ENCODE measurements at places on chromosomes 11 and 22.

DNA sequence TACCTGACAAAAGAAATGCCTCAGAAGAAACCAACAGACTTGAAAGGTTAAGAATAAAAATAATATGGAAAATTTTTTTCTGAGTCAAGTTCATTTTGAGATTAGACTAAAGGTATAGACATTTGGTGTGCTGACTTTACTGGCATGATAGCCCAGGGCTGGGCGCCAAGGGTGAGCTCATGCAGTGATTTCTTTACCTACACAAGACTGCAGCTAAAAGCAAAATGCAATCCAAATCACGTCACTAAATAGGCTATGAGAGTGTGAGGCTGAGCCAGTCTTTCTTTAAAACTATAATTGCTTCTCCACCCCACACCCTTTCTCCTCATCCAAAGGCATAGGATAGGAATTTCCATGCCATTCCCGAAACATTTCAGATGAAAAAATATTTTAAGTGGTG is 196.5 kb downstream of the FAM76B start:
- no peak for DNase-seq

DNA sequence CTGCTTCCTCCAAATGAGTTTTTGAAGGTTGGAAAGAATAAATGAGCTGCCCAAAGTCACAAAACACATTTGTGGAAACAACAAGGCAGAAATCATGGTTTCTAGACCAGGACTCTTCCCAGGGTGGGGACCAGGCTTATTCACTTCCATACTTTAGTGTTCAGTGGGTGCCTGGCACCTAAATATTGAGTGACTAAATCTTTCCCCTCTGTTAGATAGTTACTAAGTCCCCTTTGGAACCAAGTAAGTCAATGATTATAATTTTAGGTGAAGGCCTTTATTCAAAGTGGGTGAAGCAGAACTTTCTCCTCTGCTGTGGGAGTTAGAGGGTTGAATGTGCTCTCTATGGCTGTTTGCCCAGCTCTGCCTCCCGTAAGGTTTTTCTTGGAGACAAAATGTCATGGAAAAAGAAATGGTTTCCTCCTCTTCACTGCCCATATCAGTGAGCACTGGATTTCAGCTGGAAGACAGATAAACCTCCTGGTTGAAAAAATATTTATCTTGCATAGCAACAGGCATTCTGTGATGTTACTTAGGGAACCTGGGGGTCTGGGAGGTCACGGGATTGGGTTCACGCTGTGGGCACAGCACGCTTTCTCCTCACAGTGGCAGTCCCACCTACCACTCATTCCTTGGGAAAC is 117.8 kb downstream of the CCDC81 start:
- no peak for DNase-seq

DNA sequence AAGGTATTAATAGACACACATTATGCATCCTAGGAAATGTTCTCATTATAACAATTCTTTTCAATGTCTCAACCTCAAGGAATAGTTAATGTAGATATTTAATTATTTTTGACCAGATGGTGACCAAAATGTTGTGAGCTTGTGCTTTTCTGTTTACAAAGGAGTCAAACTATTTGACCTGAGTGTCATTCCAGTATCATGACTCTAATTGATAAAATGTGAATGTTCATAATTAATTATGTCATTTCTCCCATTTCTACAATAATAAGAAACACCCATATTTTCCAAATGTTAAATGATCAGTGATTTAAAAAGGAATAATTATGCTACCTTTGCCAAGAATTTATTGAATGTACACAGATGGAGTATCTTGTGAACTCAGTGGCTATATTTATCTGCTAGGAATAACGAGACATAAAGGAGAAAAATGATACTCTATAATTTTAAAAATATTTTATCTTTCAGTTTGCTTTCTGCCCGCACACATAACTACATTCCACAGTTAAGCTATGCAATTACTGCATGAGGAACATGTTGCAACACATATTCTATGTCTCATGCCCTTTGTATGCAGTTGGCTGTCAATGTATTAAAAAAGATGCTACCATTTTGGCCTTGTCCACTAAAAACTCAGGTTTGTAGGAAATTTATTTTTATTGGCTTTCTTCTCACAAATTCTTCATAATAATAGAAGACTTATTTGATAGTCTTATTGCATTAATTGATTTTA is 376.7 kb upstream of the CCDC179 start:
- no peak for DNase-seq

DNA sequence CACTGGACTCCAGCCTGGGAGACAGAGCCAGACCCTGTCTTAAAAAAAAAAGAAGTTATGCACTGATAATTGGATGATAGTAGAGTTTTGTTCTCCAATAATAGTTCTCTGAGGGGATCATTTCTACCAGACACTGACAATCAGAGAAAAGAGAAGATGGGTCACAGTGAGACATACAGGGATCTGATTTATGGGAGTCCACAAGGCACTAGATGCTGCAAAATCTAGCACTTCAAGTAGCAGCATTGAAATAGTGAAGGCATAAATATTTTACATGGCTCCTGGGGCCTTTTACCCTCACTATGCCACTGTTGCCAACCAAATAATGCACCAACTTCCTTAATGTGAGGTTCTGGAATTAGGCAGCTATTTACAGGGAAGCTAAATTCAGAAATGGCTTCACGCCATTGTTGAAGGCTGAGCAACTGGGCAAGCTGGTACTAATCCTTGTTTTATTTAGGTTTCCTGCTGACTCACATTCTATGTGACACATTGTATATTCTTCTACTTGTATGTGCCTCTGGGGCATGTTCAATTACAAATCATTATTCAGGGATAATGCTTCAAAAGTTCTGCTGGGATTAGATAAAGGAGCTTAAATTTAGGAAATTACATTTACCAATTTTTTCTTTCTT is 38.2 kb upstream of the ABTB2 start:
- DNase-seq = no peak

- no peak for DNase-seq
Measured at GRCh38 chr11:18865951-18866350, 73.3 kb downstream of the MRGPRX1 start.

DNA sequence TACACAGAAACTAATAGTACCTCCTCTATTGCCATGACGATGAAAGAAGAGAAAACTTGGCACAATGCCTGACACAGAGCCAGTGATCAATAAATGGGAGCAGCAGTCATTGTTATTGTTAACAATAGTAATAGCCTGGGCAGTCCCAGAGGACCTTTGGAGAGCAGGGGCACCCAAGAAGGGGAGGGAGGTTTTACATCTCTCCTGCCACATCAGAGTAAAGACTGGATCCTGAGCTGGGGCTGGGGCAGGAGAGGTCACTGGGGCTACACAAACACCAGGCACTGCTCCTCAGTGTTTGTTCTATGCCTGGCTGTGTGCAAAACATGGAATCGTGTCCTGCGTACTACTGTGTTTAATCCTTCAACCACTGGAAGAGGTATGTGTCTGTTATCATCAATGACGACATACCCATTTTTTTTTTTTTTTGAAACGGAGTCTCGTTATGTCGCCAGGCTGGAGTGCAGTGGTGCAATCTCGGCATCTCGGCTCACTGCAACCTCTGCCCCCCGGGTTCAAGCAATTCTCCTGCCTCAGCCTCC is 25.0 kb upstream of the CREB3L1 start:
- DNase-seq = no peak

DNA sequence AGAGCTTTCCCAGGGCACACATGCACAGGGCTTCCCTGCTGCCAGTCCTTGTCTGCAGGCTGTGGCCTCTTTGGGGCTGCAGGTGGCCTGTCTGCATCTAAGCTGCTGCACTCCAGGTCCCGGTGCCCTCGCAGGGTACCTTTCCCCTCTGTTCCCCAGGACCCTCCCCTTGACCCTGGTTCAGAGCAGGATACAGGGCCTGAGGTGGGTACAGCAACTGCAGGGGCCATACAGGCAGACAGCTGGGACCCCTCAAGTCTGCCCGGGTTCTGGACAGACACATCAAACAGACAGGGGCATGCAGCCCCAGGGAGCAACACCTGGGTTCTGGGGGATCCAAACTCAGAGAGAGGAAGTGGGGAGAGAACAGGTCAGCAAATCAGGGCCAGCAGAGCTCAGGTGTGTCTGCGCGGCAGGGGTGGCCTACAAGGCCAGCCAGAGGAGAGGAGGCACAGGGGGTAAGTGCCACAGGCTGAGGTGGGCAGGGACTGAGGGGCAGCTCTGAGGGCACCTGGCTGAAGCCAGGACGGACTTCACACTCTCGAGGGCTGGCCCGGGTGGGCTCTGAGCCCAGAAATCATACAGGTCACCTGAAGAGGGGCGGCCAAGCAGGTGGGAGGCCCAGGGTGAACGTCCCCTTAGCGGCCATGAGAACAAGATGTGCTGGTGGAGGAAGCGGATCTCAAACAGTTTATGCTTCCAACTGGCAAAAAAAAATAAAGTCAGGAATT is 29.9 kb upstream of the COMT start:
- DNase-seq = no peak

- no peak for DNase-seq
Measured at GRCh38 chr11:132848336-132848735, 684.0 kb downstream of the OPCML start.

DNA sequence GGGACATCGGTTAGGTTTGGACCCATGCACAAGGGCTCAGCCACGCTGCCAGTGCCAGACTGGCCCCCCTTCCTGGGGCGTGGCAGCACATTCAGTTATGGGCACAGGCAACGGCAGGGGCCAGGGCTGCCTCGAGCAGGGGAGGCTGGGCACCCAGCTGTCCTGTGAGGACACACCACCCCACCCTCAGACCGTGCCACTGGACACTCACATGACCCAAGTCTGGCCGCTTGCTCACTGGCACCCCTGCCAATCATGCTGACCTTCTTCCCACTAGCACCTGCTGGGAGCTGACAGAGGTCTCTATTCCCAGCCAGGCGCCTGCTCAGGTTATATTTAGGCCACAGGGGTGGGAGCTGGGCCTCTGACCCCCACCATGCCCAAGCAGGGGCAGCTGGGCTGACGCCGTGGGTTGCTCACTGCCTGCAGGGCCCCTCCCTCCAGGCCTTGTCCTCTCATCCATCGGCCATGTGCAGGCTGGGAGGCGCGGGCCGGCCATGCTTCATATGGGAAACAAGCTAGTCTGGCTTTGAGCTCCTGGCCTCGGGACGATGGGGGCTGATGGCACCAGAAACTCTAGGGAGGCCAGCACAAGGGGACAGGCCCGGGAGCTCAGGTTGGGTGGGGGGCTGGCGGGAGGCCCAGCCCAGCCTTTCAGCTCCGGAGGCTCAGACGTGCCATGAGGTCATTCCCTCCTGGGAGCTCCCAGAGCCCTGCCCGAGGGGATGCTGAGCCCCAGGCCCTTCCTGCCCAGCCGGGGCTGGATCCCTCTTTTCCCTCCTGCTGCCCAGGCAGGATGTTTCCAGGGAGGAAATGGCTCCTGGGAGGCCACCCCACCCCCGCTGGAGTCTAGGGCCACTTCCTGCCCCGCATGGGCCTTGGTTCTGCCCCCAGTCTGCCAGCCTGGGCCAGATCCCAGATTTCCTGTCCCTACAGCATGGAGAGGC is 15.2 kb upstream of the TBX1 start:
- no peak for DNase-seq

DNA sequence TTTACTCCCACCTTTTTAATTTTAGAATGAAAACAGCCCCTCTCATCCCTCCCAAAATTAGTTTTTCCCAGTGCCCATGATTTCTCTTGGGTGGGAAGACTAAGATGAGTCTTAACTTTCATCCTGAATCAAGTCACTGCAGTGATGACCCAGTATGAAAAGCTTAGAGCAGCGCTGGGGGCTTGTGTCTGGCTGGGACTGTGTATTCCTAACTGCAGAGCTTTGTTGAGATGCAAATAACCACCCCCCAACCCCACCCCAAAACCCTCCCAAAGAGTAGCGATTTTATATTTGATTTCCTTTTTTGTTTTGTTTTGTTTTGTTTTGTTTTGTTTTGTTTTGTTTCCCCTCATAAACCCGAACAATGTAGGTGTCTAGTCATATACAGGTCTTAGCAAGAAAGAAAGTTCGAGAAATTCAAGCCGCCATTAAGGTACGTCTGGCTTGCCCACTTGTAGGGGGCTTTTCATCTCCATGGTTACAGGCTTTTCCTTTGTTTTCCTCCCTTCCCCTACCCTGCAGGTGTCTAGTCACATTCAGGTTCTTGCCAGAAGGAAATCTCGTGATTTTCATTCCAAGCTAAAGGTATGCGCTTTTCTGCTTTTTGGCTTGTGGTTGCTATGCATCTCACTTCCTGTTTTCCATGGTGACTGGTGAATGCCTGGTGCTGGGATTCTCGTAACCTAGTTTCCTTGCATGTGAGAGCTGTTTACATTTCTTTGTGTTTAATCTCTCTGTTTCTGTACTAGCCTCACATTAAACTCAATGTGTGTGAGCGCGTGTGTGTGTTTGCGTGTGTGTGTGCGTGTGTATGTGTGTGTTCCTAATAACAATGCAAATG is 144.6 kb upstream of the RASSF10 start:
- DNase-seq = no peak

GRCh38 chr22:26953012-26953883 is 295.9 kb downstream of the MIAT start:
- no peak for DNase-seq

GRCh38 chr11:122154994-122155393 is 39.0 kb upstream of the BLID start:
- DNase-seq = no peak

GRCh38 chr22:25142102-25142501 is 57.6 kb upstream of the CRYBB3 start:
- no peak for DNase-seq

DNA sequence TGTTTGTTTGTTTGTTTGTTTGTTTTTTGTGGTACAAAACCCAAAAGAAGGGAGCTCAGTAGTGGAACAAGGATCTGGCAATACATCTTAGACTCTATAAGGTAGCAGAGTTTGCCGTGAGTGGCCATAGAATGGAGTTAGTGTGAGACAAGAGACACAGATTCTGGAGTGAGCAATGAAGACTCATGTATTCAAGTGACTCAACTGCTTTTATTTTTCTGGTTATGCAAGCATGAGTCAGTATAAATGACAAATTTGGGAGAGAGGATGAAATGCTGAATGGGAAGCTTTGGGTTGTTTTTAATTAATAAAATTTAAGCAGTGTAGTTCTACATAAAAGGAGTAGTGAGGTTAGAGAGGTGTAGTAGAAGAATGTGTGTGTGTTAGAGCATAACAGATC is 143.6 kb upstream of the ANO5 start:
- DNase-seq = no peak

DNA sequence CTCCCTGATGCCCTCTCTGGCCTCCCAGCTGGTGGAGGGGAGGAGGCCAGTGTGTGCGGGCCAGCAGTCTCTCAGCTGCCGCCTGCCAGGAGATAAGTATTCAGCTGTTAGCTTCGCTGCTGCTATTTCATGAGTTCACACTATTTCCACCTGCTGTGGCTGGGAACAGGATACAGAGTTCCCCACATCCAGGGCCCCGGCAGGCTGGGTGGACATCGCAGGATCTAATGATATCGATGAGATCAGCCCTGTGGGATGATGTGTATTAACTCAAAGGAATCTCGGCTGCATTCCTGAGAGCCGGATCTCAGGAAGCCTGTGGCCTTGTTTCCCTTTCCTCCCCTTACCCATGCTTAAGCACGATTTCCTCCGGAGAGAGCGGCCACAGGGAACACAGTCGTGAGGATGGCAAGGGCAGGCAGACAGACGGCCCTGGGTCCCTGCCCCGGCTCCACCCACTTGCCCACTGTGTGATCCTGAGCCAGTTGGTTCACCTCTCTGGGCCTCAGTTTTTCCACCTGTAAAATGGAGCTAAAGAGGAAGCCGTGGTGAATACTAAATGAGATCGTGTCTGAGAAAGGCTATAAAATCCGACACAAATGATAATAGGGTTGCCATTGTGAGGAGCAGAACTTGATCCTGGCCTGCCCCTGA is 6.5 kb upstream of the PVALB start:
- no peak for DNase-seq
